ENCODE measurements at places on chromosomes 1 and 21.
A peak's percentile ranks its signal among the peaks of the same experiment; 100 is the strongest.

- DNase-seq: no peak
Observed at GRCh38 chr1:198254948-198255347, 98.2 kb downstream of the NEK7 start.

DNA sequence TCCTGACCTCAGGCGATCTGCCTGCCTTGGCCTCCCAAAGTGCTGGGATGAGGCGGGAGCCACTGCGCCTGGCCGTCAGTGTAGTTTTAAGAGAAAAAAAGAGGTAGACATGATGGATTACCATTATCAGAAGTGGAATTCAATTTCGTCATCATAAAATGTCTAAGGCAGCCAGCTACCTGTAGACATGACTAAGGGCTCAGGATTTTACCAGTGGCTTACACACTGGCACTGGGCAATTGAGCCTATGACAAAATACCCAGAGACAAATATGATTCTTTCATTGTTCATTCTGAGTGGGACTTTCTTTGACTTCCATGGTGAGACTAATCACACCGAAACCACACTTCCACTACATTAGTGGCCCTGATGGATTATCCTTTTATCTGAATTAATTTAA is 181.5 kb downstream of the GABPA start:
- no peak for DNase-seq

DNA sequence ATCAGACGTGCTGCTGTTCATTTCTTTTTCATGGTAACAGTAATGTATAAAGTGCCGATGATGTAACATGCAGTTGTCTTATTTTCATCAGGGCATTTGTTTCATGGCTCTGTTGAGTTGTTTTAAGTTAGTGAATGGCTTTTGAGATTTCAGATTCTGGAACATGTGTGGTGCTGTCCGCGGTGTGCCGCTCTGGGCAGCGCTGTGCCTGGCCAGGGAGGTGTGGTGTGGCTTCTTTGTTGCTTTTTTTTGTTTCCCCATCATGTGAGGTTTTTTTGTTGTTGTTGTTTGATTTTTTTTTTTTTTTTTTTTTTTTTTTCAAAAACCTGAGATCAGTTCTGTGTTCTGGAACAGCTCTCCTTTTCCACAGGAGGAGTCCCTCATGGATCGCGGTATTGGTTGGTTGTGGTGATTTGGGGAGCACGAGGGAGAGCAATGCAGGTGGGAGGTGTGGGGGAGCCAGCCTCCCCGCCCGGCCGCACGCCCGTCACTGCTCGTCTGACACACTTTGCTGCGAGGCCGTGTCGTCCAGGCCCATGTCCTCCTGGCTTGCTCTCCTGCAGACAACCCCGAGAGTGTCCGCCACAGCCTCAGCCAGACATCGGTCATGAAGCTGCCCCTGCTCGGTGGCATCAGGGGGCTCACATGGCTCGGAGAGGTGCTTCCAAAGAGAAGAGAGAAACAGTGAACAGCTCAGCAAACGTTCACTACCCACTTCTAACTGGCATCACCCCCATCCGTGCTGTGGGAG is 33.6 kb downstream of the NTPCR start:
- no peak for DNase-seq

DNA sequence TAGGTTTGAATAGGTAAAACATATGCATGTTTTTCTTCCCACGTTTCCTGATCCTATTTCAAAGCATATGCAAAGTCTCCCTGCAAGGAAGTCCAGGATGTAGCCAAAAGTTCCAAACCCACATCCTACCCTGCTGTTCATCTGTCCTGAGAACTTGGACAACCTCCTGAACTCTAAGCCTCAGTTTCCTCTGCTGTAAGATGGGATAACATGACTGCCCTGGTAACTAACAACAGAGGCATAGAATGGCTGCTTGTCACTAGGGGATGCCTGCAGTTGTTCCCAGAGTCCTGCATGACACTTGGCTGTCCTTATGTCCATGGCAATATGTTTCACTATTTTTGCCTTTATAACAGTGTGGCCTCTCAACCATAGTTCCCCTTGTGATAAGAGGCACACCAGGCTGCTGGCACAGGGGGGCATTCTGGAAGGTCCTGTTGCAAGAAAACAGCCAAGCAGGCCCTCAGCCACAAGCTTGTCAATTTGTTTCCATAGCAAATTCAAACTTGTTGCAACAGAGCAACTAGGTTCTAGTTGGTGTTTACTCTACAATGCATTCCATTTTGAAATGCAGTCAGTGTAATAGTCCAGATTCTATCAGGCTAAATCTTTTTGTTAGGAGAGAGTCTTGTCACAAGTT is 1.5 kb upstream of the HDGF start:
- peak; percentile 57 for DNase-seq

GRCh38 chr1:192654120-192654519 is 18.2 kb downstream of the RGS13 start:
- no peak for DNase-seq

- no peak for DNase-seq
Observed at GRCh38 chr1:224380003-224380402, 23.3 kb downstream of the CNIH4 start.

- DNase-seq: no peak
Observed at GRCh38 chr21:28522014-28522799, 470.5 kb downstream of the LTN1 start.

GRCh38 chr1:234932511-234933430 is 195.9 kb downstream of the TOMM20 start:
- DNase-seq: no peak

DNA sequence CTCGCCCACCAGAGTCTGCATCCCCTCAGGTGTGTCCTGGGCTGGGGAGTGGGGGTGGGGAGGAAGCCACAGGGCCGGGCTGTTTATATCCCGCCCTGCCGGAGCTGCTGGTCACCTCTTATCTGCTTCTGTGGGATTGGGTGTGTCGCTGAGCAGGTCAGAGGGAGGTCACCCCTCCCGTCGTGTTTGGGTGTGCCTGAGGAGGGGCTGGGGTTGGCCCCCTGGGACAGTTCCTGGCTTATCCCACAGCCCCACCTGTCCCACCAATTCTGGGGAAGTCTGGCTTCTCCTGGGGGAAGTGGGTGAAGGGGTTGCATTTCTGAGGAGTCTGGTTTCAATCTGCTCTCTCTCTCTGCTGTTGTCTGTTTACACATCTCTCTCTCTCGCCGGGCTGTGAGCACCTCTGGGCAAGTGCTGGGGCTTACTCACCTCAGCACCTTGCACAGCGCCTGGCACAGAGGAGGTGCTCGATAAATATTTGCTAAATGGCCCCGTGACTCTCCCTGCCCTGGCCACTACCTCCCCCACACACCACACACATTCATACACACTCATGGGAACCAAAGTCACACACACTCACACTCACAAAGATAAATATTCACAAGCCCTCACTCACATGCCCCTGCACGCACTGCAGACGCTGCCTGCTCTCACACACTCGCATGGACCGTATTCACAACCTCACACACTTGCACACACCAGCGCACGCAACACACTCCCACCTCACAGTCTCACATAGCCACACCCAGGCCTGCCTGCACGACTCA is 8.3 kb downstream of the ELF3 start:
- peak; percentile 78 for DNase-seq

- DNase-seq: no peak
Observed at GRCh38 chr1:5399771-5400170, 592.5 kb downstream of the NPHP4 start.

- no peak for DNase-seq
Observed at GRCh38 chr1:184891440-184891839, 82.9 kb downstream of the NIBAN1 start.

DNA sequence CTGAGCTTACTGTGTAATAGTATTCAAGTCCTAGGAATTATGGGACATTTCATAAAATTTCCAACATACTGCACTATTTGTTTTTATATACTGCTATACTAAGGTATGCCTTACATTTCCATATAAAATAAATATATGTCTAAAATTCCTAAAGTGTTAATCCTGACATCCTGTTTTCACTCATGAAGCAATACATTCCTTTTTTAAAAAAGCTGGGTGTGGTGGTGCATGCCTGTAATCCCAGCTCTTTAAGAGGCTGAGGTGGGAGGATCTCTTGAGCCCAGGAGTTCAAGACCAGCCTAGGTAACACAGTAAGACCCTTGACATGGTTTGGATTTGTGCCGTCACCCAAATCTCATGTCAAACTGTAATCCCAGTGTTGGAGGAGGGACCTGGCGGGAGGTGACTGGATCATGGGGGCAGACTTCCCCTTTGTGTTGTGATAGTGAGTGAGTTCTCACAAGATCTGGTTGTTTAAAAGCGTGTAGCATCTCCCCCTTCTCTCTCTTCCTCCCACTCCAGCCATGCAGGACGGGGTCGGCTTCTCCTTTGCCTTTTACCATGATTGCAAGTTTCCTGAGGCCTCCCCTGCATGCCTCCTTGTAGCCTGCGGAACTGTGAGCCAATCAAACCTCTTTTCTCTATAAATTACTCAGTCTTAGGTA is 5.8 kb downstream of the CDC42BPA start:
- DNase-seq: no peak

Data from NCI-H526 treated with DMSO at 0.1 percent for 48 hours (cell line).